ENCODE measurements at places on chromosomes 16 and 17.
A peak's percentile ranks its signal among the peaks of the same experiment; 100 is the strongest.

GRCh38 chr17:50919321-50920040 lies 53.3 kb upstream of the TOB1 start:
- DNase-seq: peak; percentile 86

GRCh38 chr17:50618941-50619340 lies 15.7 kb upstream of the ABCC3 start:
- DNase-seq: no peak

DNA sequence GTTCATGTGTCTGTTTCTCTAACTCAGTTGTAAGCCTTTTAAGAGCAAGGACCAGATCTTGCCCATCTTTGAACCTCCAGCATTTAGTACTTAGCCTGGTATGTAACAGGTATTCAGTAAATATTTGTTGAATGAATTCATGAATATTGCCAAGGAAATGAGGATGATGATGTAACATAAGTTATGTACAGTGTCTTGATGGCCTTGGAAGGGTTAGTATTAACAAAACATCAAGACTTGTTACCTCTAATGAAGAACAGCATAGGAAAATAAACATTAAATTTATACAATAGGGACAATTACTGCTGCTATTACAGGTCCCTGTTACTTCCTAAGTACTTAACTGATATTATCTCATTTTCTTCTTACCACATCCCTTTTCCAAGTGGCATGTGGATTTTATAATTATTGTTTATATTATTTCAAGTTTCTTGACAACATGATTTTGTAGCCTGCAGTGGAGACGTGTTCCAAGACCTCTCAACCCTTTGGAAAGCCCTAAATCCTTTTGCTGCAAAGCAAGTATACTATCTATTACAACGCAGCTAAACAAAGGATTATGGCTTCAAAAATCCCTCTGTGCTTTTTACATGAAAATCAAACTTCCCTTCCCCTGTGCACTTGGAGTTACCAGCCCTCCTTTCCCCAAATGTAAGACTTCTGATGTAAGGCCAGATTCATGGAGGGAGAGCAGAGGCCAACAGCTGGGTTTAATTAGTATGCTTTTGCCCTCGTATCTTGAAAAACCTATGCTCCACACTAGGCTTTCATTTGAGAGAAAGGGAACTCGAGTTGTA lies 77.4 kb upstream of the SMIM36 start:
- DNase-seq: no peak

DNA sequence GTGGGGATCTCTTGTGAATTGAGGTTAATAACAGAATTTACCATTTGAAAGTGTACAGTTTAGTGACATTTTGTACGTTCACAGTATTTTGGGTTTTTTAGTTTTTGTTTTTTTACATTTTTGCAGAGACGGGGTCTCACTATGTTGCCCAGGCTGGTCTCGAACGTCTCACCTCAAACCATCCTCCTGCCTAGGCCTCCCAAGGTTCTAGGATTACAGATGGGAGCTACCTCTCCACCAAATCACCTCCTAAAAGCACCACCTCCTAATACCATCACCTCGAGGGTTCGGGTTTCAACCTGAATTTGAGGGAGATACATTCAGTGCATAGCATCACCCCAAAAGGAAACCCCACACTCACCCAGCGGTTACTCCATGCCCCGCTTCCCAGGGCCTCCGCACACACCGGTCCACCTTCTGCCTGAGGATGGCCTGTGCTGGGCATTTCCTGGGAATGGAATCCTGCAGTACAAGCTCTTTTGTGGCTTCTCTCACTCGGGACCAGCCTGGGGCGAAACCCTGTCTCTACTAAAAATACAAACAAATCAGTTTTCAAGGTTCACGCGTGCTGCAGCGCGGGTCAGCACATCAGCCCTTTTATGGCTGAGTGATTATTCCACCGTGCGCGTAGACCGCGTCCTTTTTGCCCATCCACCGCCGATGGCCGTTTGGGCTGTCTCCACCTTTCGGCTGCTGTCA lies 182.7 kb upstream of the CIBAR2 start:
- DNase-seq: no peak

DNA sequence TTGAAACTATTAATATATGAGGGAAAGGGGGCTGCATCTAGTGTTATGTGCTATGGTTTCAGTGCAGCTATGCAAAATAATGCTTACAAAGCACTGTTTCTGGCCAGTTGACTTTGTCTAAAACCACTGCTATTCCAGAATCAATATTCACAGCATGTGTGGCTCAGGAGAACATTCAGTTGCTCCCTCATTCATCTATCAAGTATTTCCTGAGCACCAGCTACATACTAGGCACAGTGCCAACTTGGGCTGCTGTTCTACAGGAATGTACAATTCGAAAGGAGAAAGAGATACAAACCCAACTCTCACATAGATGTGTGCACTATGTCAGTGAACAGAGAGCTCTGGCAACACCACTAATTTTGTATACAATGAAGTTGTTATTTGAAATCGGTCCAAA lies 183.0 kb downstream of the PHKB start:
- DNase-seq: no peak

- no peak for DNase-seq
These were observed 49.5 kb upstream of the MRPS23 start for GRCh38 chr17:57899391-57899790.

- no peak for DNase-seq
These were observed 1.5 kb upstream of the ENGASE start for GRCh38 chr17:79073016-79073705.

DNA sequence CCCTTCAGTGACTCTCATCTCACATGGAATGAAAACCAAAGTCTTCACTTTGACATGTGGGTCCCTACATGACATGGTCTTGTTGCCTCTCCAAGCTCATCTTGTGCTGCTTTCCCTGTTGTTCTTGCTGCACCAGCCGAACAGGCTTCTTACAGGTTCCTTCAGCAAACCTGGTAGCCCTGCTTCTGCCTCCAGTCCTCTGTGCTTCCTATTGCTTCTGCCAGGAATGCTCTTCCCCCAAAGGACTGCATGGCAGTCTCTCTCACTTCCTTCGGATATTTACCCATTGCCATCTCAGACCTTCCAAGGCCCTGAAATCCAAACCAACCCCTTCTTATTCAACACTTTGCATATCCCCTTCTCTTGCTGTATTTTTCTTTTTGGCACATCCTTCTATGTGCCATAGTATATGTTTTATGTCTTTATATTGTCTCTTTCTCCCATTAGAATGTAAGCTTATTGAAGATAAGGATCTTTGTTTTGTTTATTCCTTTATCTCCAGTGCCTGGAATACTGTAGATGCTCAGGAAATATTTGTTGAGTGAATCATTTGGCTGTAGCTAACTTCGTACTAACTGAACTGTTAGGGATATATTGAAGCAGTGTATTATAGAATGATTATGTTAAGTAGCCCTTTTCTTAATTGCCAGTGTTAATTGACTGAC lies 57.9 kb upstream of the SLC12A3 start:
- DNase-seq: no peak
